ENCODE measurements at places on chromosomes 11 and 22.
A peak's percentile ranks its signal among the peaks of the same experiment; 100 is the strongest.

GRCh38 chr22:43446916-43447315 is 35.1 kb downstream of the MPPED1 start:
- no peak for DNase-seq

DNA sequence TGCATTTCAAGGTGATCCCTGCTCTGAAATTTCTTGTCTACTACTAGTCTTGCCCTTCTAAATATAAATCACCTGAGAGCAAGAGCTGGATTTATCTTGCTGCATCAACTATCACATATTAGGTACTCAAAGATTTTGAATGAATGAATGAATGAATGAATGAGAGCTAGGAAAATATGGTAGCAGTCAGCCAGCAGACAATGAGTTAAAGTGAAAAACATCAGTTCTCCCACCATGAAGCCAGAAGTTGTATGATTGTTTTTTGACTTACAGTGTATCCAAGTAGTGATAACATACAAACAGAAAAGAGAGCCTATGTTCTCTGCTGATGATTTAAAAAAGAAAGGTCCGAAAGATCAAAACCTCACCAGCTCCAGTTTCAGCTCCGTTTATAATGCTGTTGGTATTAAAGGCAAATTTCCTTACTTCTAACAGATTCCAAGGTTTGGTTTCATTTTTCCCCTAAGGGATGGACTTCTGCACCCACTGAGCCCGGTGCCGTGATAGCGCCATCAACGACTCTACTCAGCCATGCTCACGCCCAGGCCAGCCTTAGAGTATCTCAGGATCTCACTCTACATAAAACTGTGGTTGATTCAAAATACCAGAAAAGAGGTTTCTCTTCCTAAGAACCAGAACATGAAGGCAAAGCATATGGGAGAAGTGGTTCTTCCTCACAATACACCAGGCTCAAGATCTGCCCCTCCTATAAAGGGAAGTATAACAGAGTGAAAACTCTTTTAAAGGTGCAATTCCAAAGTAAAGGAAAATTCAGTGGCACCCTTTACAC is 92.0 kb downstream of the SGSM3 start:
- DNase-seq = no peak

- DNase-seq = peak; percentile 52
Measured at GRCh38 chr11:85809863-85810262, 1.1 kb downstream of the SYTL2 start.

- no peak for DNase-seq
Measured at GRCh38 chr22:24404561-24405275, 22.7 kb upstream of the ADORA2A start.

- DNase-seq = peak; percentile 93
Measured at GRCh38 chr22:38051900-38052862, 5.0 kb upstream of the PICK1 start.

- DNase-seq = no peak
Measured at GRCh38 chr11:44708523-44709280, 18.1 kb upstream of the TSPAN18 start.

DNA sequence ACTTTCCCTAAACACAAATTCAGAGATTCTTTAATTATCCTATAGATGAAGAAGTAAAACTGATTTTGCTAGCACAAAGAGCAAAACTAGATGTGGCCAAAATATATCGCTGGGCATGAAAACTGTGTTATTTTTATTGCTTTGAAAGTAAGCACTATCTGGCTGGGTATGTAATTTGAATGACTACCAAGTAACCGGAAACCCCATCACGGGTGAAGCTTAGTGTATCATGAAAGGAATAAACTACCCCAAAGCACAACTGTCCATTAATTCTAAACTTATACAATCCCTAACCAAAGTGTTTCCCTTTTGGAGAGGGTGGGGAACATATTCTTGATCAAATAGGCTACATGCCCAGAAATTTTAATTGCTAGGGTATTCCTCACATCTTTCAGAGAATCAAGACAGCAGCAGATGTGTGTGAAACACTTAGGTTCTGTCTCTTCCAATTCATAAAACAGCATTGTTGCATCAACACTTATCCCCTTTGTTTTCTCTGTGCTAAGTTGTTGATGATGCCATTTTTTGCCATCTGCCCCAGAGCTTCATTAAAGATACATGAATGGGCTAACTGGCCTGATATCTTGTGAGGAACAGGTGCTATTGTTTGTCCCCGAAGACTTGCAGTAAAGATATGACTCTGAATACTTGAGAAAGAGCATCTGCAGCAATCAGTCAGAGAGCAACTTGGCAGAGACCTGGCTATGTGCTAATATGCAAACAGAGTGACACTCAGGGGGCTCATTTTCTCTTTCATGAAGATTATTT is 238.2 kb downstream of the SOX6 start:
- no peak for DNase-seq

- DNase-seq = no peak
Measured at GRCh38 chr11:34214961-34215805, 109.8 kb downstream of the NAT10 start.

GRCh38 chr11:114194702-114195101 is 101.5 kb upstream of the NNMT start:
- DNase-seq = no peak

- no peak for DNase-seq
Measured at GRCh38 chr11:94128291-94128745, 323 bp upstream of the PANX1 start.

GRCh38 chr11:131279654-131280384 is 90.6 kb upstream of the NTM start:
- DNase-seq = no peak

- DNase-seq = peak; percentile 81
Measured at GRCh38 chr11:122202951-122203456, 87.0 kb upstream of the BLID start.

DNA sequence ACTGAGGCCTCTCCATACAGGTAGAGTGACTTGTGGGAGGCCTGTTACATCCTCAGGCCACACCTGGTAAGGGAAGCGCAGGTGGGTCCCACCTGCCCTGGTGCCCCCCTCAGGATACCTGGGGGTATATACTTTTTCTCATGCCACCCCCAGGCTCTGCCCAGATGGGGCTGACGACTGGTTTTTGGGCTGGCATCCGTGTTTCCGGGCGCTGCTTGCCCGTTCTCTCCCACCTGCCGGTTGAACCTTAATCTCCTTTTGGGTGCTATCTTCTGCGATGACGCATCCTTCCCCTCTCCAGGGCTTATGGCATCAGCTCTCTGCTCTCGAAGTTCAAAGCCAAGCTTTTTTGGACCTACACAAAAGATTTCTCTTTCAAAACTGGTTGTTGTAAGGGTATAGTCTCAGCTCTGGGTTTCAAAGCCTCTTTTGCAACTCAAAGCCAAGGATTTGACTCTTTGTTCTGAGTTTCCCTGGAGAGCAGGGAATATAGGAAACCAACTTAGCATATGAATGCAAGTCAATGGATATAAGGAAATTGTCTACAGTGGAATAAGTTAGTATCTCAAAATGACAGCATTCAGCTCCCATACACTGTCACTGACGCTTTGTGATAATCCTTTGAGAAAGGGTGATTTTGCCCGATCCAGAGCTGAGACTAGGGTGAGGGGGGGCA is 8.6 kb upstream of the LRRC10B start:
- DNase-seq = no peak

- DNase-seq = no peak
Measured at GRCh38 chr11:9008661-9009060, 4.9 kb upstream of the NRIP3 start.

DNA sequence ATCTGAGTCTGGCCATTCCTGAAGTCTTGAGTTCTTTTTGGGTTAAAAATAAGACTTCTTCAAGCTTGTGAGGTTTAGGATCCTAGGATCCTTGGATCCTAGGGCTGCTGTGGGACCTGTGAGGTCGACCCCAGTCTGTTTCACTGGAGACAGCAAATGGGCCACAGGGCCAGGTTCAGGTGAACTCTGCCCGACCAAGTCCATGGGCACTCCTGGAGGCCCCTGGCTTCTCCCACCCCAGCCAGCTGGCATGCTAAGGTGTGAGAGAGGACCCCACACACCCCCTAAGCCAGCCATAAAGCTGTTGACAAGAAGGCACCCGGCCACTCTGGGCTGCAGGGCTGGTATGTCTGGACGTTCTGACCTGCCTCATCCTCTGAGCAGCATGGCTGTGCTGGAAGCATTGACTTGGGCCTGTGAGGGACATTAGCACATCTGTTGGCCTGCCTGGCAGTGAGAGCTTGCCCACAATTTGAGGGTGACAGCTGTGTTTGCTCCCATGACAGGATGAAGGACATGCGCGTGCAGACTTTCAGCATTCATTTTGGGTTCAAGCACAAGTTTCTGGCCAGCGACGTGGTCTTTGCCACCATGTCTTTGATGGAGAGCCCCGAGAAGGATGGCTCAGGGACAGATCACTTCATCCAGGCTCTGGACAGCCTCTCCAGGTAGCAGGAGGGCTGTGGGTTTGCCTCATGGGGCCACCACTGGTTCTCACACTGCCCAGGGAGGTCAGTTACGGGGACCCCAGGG is 16.0 kb downstream of the CLDN5 start:
- no peak for DNase-seq

GRCh38 chr11:120090411-120090810 is 47.5 kb downstream of the TRIM29 start:
- no peak for DNase-seq

- no peak for DNase-seq
Measured at GRCh38 chr11:55902308-55902707, 12.1 kb downstream of the OR5W2 start.

GRCh38 chr22:20748082-20748481 is 25.8 kb upstream of the SERPIND1 start:
- no peak for DNase-seq

- no peak for DNase-seq
Measured at GRCh38 chr11:19306179-19306944, 65.6 kb upstream of the E2F8 start.

DNA sequence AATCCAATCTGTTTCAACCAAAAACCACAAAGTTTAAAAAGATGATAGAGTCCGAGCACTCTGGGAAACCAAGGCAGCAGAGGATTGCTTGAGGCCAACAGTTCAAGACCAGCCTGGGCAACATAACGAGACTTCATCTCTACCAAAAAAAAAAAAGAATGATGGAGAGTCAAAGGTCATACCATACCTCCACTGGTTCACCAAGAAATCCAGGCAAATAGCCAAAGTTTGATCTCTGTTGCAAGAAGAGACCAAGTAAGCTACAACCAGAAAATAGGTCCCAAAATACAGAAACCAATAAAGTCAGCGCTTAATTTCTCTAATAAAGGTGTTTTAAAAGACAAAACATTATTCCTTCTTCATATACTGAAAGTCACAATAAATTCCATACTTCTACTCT is 13.1 kb downstream of the FAM168A start:
- no peak for DNase-seq

DNA sequence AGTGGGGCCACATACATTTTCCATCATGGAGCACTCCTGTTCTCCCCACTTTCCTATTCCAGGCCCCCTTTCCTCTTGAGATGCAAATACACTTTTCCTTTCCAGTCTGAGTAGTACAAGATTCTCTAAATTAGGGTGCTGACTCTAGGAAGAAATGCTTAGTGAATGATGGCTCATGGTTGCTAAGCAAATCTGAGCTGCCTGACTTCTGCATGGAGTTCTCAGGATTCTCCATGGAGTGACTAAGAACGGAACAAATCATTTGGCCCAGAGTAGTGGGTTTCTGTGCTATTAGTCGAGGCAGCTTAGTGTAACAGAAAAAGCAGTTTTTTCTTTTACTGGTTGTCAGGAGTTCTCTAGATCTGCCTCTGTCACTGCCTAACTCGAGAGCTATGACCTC is 65.4 kb upstream of the NTM start:
- no peak for DNase-seq

GRCh38 chr11:12435264-12435663 is 57.9 kb downstream of the PARVA start:
- no peak for DNase-seq

DNA sequence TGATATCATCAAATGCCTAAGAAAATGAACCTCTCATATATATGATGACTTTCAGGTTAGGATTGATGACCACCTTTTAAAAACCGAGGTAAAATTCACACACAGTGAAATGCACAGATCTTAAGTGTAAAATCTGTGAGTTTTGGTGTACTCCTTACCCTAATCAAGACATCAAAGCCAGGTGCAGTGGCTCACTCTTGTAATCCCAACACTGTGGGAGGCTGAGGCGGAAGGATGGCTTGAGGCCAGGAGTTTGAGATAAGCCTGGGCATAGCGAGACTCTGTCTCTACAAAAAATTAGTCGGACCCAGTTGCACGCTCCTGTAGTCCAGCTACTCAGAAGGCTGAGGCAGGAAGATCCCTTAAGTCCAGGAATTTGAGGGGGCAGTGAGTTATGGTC is 140.4 kb downstream of the UVRAG start:
- DNase-seq = no peak

DNA sequence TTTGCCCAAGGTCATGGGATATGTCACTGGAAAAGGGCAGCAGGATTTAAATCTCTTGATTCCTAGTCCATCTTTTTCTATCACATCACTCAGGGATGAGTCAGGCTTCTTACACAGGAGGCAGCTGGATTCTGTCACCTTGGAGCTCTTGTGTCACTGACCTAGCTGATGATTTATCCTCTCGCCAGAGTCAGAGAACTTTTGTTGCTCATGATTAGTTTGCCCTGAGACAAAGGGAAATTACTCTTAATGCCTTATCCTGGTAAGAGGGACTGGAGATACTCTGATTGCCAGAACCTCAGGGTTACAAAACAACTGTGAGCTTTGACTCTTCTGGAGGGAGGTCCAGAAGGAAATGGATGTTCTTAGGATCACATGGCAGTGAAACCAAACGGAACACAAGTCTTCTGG is 10.1 kb downstream of the COA4 start:
- no peak for DNase-seq

DNA sequence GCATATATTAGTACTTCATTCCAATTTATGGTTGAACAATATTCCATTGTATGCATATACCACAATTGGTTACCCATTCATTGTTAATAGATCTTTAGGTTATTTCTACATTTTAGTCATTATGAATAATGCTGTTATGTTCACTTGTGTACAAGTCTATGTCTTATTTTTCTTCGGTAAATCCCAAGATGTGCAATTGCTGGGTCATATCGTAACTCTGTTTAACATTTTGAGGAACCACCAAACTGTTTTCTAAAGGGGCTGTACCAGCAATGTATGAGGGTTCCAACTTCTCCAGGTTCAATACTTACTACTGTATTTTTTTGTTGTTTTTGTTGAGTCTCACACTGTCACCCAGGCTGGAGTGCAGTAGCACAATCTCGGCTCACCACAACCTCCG is 33.1 kb downstream of the NUP98 start:
- DNase-seq = no peak

- DNase-seq = peak; percentile 74
Measured at GRCh38 chr11:15819679-15820286, 536.6 kb downstream of the SOX6 start.

- no peak for DNase-seq
Measured at GRCh38 chr11:118224511-118225188, at the start of gene JAML. TSS of gene JAML (minus strand) at chr11:118225011. CDS start at chr11:118214866, 10,145 bp downstream.

All from neural progenitor cell (in vitro differentiated cells).